ENCODE measurements at places on chromosomes 3 and 15.

DNA sequence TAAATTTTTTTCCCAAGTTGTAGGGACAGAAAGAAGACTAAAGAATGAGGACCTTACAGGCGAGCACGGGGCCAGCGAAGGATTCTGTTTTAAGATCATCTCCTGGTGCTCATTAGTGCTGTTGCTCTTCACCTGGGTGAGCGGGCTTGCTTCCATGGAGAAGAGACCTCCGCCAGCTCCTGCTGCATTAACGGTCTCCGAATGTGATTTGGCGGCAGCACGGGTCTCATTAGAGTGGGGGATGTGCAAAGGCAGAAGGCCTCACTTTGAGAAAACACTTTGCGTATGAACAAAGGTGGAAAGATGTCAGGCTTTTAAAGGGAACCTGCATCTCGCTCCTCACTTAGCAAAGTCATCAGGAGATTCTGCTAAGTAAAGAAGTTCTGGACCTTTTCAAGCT, 753.4 kb upstream of the CFAP20DC start:
- DNase-seq: no peak

GRCh38 chr3:160088492-160089137, 100.0 kb downstream of the IL12A start:
- no peak for DNase-seq

DNA sequence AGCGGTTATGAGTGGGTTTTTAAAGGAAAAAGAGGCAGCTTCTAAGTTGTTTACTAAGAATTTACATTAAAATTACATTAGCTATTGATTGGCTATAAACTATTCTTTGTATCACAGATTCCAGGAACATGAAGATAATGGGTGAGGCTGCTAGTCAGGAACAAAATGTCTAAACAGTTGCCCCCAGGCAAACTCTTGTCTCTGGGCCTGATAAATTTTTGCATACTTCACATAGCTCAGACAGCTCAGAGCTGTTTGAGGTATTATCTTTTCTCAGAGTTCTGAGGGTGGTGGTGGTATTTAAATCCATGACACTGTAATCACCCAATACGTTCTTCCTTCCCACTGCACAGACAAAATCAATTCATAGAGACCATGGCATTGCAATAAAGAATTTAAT, 2.1 kb upstream of the HACD2 start:
- DNase-seq: peak; percentile 73

DNA sequence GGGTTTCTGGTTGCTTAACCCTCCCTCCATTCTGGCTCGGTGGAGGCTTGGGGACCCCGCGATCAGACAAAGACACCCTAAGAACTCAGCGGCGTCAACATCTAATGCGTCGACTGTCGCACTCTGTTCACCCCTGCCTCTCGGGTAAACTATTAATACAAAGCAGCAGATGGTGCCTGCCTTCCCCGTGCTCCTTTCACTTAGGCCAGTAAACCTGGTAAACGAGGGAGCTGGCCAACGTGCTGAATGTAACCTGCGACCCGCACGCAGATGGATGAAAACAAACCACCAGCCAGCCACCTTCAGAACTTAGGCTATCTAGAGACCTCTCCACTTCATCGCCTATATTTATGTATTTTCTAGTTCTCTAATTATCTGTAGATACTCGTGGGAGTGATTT, 848 bp upstream of the CADPS start:
- peak; percentile 44 for DNase-seq

DNA sequence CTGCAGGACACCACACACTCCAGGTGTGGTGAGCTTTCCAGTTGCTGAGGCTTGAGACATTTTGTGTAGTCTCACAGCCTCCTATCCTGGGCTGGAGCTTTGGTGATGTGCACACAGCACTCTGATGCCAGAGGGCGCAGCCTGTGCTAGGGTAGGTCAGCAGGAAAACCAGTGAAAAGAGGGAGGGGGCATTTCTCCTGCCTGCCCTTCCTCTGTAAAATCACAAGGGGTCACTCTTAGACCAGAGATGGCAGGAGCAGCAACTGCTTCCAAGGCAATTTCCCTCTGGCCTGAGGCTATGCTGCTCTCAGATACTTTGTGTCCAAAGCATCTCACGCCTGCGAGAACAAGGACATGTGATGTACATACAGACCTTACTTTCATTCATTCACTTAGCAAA, 16.5 kb upstream of the MUSTN1 start:
- DNase-seq: peak; percentile 42

DNA sequence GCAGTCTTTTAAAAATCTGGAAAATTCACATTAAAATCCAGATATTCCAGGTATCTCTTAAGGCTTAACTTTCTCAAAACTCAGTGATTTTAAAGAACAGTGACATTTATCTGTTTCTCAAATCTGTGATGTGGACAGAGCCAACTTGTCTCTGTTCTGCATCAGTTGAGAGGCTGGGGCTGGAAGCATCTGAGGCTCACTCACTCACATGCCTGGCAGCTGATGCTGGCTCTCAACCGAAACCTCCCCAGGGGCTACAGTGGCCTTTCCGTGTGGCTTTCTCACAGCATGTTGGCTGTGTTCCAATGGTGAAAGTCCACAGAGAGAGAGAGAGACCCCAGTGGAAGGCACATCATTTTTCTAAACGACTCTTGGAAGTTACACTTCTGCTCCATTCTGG, 53.5 kb downstream of the CEMIP start:
- DNase-seq: no peak

DNA sequence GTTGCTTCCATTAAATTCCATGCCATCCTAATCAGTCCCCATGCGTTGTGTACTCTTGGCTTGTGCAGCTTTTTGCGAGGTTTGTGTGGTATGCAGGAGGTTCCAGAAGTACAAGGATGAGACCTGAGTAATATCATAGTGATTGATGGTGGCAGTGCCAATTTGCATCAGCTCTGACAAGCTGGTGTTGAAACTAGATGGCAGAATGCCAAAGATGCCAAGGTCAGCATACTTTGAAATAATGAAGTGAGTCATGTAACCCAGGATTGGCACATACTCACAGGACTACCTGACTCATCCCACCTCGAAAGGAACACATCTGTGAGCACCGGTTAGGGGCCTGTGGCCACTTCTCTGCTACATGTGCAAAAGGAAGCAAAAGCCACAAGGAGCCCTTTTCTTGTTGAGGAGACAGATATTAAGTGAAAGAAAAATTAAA, 14.3 kb downstream of the KAT2B start:
- DNase-seq: peak; percentile 83

DNA sequence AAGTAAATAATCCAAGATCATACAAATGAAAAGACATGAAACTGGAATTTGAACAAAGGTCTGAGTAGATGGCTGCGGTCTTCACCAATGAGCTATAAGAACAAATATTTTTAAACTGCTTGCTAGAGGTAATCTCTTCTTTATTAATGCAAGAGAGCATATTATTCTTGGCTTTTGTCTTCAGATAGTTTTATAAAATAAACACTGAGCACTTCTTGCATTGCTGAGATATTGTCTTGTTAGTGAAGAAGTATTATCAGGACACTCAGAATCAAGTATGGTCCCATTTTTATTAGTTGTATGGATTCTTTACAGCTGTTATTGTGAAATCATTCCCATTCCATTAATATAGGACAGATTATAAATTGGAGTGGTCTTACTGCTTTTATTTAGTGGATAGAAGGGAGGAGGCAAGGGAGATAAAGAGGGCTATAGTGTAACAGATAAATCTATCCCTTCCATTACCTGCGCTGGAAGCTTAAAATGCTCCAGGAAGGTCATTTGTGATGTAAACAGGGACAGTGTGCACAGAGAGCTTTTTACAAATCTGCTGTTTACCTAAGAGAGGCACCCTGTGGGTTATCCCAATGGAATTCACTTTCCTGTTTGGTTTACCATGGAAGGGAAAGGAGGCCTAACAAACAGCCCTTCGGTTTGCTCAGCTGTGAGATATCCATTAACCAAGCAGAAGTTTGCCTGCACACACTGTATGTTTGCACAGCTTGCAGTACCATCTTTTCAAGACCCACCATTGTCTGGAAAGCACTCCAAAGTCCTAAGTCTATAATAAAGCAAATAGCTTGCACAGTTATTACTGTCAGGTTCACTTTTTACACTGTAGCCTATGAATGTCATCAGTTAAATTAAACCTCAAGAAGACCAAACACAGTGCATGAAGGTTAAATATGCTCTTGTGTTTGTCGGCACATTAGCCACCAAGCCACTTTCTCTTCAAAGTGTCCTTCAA, 347.7 kb upstream of the TGFBR2 start:
- DNase-seq: no peak

- DNase-seq: peak; percentile 90
Measured at GRCh38 chr15:99442252-99442897, 123.4 kb upstream of the MEF2A start.

DNA sequence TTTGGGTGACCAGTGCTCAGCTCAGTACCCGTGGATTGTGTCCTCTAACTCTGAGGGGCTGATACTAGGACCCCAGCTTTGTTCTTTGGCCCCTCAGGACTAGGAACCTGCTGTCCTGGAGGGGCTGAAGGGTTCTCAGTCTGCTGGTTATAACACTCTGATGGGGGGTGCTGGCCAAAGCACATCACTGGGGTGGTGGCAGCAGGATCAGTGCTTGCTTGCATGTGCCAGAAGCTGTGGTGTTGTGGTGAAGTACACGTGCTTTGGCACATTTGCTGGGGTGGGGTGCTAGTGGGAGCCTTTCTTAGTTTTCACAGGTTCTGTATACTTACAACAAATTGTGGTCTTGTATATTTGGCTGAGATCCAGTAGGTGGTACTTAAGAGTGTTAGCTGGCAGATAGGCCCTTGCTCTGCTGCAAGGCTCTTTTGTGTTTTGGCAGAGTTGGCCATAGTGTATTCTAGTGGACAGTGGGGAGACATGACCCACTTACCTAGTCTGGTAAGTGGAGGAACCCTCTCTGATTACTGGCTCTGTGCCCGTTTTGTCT, 344.3 kb downstream of the EDEM1 start:
- no peak for DNase-seq

DNA sequence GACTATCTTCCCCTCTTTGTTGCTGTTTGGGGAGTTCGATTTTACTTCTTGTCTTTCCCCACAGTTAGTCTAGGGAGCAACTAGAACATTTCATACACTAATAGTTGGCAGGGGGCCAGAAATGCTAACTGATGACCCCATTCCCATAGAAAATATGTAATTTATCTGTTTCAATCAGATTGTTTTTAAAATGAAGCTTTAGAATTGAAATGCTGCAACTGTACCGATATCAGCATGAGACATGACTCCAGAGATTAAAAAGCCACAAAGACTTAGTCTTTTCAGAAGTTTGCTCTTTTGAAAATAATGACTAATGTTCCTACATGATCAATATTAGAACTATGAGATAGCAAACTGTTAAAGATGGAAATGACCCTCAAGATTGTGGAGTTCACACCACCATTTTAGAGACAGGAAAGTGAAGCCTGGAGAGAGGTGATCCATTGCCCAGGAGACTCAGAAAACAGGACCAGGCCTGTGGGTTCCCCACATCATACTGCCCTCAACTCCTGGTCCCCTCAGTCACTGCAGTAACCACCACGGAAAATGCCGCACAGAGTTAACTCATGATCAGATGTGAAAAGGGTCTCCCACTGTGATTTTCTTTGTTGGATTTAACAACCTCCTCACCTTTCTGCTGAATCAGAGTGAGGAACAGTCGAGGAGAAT, 130.3 kb downstream of the CHDH start:
- DNase-seq: peak; percentile 60

GRCh38 chr3:50322386-50323091, at the start of gene HYAL2:
Gene HYAL2 (minus strand): TSS chr3:50322745. CDS start chr3:50320489, 2,256 bp downstream.
- no peak for DNase-seq

GRCh38 chr3:51378065-51378464, 7.0 kb upstream of the MANF start:
- DNase-seq: no peak

DNA sequence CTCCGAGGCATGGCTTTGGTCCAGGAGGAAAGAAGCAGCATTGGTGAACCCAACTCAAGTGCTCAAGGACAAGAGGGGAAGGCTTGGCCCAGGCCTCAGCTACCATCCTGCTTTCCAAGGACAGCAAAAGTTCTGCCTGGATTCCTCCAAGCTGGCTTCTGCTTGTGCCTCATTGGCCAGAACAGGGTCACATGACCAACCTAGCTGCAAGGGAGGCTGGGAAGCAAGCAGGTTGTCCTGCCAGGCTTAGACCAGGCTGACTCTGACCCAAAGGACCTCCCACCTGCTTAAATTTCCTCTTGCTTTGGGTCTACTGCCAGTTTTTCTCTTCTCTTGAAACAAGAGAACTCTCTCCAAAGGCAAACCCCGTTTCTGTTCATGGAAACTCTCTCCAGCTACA, 70.7 kb downstream of the RPN1 start:
- no peak for DNase-seq

DNA sequence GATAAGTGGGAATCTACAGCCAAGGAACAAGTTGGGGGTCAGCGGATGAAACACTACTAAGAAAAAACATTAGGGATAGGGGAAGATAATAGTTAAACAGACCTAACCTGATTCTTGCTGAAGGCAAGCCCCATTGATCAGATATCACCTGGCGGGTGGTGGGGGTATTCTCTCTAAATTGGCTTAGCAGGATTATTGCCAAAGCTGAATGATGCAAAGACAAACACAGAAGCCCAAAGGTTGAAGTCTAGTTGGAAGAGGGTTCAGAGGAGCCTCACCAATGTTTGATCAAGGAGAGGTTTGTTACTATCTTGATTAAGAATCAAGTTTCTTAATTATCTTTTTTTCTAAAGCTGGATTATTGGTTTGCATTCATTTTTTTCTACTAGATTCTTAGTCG, 371.9 kb upstream of the CNTN4 start:
- DNase-seq: no peak

DNA sequence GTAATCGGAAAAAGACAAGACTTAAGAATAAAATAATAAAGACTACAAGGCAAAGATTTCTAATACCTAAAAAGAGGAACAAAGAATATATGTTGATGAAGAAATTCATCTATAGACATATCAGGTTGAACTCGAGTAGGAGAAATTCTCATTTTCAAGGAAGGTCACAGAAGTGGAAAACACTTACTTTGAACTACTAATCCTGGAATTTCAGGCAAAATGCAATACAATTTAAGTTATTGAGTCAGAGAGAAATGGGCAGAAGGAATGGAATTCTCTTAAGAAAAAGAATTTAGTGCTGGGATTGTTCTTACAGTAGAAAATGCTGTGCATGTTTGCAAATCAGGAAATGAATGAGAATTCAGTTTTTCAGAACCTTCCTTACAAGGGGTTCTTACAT, 135.9 kb upstream of the TGFBR2 start:
- DNase-seq: peak; percentile 33

DNA sequence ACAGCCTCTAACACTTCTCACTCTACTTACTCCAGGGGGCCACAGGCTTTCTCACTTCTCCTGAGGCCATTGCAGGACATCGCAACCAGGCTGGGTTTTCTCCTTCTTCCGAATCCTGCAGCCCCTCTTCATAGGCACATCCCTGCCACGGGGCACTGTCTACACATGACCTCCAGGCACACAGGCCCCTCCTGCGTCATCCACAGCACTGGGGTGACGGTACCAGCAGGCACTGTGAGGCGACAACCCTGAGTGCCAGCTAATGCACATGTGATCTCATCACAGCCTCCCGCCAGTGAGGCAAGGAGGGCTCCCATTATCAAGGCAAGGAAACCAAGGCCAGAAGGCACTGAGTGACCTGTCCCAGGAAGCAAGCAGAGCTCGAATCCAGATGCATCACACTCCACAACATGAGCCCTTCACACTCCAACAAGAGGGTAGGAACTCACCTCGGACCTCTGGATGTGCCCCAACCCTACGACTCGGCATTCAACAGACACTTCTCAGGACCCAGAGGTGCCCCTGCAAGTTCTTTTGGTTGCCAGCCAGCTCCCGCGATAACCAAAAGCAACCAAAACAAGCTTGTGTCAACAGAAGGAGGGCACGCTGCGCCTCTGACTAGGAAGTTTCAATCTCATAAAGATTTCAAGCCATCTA, 16.7 kb downstream of the FAM174B start:
- DNase-seq: no peak

Data from iris pigment epithelial cell (primary cell).